ENCODE measurements at places on chromosomes 4 and X.

GRCh38 chr4:82833696-82834313 lies 35.2 kb upstream of the SCD5 start:
- no peak for DNase-seq

DNA sequence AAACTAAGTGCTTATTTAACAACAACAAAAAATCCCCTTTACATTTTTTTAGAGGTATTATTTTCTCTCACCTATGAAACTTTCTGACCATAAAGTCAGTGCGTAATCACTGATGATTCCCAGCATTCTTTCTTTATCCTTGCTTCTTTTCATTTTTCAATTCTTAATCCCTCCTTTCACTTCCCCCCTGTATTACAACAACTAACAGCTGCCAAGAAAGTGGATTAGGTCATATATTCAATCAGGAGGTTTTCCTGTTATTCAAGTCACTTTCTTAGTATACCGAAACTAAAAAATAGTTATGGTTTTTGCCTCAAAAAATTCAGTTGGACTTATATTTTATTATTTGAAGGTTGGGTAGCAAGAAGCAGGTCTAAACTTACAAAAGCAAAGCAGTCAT lies 2.1 kb upstream of the STAP1 start:
- DNase-seq = no peak

DNA sequence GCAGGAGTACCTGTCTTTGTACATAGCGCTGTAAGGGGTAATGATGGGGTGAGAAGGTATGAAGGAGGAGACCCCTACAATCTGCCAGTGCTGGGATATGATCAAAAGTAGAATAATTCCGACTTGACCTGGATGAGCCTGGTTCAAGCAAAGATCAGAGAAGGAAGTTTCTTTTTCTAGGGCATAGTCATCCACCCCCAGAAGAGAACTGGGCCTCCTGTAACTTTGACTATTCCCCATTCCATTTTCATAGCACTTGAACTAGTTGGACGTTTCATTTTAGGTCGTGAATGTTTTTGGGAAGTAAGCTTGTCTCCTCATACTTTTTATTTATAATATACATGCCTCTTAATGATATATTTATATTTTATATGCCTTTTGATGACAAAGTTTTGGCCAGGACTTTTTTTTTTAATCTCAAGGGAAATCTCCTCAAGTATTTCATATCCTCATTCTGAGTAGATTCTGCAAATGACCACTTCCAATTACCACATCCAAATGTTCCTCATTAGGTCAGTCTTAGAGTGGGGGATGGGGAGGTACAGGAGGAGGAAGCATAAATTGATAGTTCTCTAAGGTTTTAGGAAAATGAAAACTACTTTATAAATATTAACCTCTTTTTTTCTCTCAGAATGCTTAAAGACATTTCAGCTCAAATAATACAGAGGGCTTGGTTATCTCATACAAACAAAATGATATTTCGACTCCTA lies 3.5 kb downstream of the CXorf58 start:
- no peak for DNase-seq

DNA sequence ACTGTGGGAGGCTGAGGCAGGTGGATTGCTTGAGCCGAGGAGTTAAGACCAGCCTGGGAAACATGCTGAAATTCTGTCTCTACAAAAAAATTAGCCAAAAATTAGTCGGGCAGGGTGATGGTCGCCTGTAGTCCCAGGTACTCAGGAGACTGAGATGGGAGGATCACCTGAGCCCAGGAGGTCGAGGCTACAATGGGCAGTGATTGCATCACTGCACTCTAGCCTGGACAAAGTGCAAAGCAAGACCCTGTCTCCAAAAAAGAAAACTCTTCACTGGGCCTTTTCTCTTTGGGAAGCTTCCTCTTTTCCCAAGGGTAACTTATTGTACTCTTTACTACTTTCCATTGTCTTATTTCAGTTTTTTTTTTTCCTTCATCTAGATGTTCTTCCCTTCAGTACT lies 88.9 kb downstream of the UBE2K start:
- no peak for DNase-seq

DNA sequence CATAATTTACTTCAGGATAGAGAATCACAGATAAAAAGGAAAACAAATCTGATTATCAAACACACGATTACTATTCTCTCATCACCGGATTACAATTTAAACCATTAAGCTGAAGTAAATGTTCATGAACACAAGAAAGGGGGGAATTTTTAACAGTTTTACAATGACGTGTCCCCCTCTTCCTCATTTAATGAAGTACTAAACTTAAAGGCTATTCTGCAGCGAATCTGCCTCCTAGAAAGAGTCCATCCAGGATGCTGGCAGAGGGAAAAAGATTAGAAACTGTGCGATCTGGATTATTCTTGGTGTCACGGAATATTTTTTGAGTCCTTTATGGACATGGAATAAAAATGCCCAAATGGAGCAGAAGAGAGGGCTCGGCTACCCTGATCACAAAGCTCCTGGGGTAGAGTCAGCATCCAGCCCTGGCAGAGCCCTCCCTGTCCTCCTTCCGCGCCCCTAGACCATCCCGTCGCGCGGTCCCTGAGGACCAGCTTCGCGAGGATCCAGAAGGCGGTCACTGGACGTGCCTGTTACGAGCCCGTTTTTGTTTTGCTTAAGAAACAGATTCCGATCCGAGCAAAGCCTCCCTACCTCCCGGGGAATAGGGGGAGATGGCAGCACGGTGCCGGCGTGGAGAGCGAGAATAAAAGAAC lies 1.2 kb downstream of the ELF2 start:
- no peak for DNase-seq

DNA sequence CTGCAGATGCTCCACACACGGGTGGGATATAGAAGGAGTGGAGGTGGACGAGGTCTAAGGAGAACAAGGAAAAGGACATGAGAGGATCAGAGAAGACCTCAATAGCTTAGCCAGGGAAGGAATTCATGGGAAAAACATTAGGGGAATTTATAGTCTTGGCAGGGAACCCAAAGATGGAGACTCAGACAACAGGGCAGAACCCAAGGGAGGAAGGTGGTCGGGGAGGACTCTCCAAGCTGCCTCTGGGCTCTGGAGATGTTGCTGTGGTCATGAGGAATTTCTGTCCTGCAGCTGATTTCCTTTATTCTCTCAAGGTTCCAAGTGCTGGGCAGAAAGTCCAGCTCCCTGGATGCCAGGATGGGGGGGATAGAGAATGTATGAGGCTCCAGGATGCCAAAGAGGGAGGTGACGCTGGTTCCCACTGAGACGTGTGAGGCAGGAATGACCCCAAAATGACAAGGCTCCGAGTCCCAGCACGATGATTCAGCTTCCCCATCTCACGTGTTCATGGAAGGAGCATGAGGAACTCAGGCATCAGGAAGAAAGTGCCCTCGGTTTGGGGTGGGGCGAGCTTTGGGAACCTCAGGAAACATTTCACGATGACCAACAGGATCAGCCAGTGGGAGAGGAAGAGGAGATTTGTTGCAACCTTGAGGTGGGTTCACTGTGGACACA lies 57.0 kb upstream of the PPP2R3B start:
- no peak for DNase-seq

DNA sequence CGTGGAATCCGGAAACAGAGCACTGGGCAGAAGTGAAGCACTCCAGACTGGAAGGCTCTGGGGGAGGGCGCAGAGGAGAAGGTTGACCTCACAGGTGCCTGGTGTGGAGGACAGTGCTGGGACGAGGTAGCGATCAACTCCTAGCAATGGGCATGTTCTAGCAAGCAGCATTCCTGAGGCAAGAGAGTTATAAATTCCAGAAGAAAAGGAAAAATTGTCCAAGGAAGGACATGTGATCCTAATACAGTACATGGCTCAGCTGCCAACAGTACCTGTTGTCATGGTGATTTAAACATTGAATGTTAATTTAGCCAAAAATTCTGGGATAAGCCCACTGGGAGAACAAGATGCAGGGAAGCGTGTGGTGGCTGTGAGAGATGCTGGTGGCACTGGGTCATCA lies 8.2 kb downstream of the ARHGAP4 start:
- DNase-seq = no peak

DNA sequence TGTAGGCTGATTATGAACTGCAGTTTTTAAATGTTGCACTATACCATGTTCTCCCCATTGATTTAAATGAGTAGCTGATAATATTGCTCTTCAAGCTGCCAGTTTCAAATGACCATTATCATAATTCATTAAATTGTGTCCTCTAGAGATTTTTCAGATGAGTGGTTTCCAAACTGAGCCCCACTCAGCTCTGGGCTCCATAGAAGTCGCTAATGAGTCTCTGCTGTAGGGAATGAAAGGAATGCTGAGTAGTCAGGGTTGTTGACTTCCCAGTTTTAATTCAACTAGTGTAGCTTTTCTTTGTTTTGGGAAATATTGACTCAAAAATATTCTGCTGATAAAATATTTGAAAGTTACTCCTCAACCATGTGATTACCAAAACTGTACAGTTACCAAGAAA lies 1081.1 kb downstream of the ARAP2 start:
- DNase-seq = no peak

- no peak for DNase-seq
These were observed 90.2 kb downstream of the ARHGAP10 start for GRCh38 chr4:147822128-147822527.

Measured in stimulated activated CD8-positive, alpha-beta memory T cell treated with anti-CD3 and anti-CD28 coated beads, Interleukin-15, amount 100 ng/mL, for 4 hours (primary cell).